Fibroblast of mammary gland (primary cell): ENCODE measurements at places on chromosomes 2 and 18.

DNA sequence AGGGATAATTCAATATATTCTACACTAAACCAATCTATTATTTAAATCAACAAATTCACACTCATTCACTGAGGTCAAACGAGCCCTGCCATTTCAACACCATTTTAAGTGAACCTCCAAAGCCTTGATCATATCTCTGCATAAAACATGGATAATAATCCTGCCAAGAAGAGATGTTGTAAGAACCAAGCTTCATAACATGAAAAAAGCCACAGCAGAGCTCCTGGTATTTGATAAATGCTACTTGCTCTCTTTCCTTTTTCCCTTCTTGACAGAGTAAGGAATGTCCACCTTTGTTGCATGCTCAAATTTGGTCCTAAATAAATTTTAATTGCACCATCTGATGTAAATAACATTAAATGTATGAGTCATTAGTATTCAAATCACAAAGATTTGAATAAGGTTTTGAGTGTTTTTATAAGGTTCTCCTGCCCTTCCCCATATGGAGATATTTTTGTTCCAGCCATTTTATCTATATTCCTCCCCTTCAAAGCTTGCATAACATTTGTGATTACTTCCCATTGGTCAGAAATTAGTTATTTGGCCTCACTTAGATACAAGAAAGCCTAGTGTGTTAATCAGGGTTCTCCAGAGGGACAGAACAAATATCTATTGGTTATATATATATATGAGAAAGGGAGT, 318.8 kb downstream of the RND3 start:
- DNase-seq: no peak

- no peak for DNase-seq
These were observed 79.6 kb downstream of the RTP5 start for GRCh38 chr2:241948901-241949735.

- no peak for DNase-seq
These were observed 91.6 kb upstream of the MGAT4A start for GRCh38 chr2:98822301-98823164.

GRCh38 chr18:57427429-57428201, 7.6 kb upstream of the ONECUT2 start:
- no peak for DNase-seq

- DNase-seq: peak; percentile 40
These were observed 26.2 kb downstream of the MMADHC start for GRCh38 chr2:149561309-149561926.

GRCh38 chr2:169139145-169139544, 69.8 kb downstream of the DHRS9 start:
- DNase-seq: no peak

GRCh38 chr2:62787386-62787785, 81.9 kb downstream of the EHBP1 start:
- DNase-seq: peak; percentile 55

DNA sequence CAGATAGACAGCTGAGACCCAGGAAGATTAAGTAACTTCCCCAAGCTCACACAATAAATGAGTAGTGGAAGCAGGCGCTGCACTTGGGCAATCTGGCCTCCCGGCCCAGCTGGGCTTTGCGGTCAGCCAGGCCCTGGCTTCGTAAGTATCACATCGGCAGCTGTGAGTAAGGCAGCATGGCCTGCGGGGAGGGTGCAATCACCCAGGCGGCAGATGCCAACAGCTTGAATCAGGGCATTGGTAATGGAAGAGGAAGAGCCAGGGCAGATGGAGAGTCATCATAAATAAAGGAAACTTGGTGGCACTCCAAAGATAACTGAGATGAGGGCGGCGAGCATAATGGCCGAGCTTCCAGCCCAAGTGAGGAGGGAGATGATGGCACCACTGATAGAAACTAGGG, 217.9 kb upstream of the PID1 start:
- DNase-seq: peak; percentile 71

DNA sequence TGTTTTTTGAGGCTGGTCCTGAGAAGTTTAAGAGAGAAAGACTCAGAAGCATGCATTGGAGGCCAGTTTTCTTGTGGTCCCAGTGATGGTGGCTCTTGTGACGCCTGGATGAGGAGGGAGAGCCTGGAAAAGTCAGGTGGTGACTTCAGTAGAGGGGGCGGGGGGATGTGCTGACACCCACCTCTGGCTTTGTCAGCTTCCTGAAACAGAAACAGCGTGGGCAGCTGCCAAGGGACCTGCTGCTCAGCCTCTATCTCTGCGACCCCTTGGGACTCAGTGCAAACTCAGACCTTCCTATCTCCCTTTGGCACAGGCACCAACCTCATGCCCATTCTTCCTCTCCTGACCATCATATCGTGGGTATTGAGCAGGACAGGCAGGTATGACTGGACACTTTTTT, 6.4 kb downstream of the TGFBRAP1 start:
- DNase-seq: no peak

- peak; percentile 10 for DNase-seq
These were observed 9.1 kb downstream of the TNP1 start for GRCh38 chr2:216850665-216851322.

- no peak for DNase-seq
These were observed 218.1 kb downstream of the ARHGAP15 start for GRCh38 chr2:143347271-143347695.

DNA sequence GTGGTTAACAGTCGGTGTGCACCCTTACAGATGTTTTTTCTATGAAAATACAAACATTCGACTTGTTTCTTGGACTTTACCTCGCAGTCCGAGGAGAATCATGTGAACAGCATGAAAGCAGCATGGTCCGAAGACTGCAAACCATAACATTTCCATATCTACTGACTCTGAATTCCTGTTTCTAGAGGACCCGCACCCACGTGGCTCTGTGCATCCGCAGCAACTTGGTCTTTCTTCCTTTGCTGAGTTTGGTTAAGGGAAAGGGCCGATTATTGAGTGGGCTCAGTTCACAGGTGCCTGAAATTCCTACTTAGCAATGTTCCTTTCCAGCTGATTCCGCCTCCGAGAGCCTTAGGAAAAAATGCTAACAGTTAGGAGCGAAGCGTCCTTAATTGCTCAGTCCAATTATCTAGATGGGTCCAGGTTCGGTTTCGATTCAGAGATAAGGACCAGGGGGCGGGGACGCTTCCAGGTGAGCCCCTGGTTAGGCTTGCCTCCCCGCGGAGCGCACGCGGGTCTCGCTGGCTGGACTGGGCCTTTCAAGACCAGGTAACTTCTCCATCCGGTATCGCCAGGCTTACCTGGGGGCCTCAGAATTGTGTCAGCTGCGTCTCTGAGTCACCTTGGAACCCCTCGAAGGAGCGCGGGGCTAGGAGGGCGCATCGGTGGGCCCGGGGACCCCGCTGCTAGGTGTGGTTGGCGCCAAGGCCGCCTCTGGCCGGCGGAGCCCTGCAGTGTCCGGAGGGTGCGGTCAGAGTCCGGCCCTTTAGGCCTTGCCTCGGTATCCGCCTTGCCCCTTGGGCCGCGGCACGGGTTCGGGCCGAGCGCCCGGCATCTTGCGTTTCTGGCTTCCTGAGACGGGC, 1.1 kb upstream of the B3GNT2 start:
- DNase-seq: no peak

- DNase-seq: no peak
These were observed 63.5 kb upstream of the ARL5A start for GRCh38 chr2:151891566-151892194.

DNA sequence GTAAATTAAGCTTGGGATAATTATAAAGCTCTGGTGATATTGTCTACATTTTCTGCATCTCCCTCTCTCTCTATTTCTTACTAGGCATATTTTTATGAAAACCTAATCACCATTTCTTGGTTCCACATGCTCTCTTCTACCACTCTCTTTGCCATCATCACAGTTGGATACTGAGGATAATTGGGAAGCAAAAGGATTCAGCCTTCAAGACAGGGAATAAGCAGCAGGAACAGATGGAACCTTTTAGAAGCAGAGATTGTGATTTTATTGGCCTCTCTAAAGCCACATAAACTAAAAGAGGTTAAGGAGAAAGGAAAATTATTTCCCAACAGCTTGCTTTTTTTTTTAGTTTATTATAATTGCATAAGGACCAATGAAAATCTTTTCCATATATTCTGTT, 226.3 kb upstream of the SPHKAP start:
- no peak for DNase-seq

DNA sequence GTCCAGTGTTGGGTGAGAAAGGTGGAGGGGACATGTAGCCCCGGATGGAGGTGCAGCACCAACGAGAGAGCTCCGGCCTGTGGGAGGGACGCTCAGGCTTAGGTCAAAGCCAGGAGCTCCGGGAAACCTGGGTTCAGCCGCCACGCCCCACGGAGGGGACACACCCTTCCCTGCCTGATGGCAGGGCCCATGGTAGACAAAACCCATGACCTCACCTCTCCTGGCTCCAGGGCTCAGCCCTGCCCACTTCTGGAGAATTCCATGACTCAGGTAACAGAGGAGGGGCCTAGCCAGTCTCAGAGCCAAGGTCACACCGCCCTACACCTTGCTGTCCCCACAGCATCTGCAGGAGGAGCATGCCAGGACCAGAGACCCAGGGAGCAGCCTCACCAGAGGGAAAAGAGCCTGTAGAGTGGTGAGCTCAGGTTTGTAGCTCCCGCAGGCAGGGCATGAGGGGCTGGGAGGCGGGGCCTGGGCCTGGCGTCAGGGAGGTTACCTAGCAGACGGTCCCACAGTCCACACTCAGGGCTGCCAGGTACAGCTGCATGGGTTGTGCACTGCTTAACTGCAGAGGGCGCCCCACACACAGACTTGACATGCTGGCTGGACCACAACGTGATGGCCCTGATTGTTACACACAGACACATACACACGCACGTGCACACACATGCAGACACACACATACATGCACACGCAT, 70.8 kb upstream of the SMAD7 start:
- DNase-seq: peak; percentile 41

DNA sequence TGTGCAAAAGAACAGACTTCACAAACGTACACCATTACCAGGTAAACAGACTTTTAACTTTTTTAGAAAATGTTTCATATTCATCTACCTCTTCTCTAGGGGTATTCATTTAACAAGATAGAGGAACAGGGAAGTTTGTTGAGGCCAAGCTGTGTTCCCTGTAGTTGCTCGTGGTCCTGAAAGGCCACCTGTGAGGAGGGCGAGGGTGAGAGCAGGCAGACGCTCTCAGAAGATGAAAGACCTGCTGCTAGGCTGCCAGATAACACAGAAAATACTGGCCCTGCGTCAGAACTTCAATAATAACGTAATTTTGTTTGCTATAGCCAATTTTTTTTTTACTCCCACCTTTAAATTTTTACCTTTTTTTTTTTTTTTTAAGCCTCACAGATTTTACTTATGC, 42.0 kb downstream of the SOCS6 start:
- no peak for DNase-seq

DNA sequence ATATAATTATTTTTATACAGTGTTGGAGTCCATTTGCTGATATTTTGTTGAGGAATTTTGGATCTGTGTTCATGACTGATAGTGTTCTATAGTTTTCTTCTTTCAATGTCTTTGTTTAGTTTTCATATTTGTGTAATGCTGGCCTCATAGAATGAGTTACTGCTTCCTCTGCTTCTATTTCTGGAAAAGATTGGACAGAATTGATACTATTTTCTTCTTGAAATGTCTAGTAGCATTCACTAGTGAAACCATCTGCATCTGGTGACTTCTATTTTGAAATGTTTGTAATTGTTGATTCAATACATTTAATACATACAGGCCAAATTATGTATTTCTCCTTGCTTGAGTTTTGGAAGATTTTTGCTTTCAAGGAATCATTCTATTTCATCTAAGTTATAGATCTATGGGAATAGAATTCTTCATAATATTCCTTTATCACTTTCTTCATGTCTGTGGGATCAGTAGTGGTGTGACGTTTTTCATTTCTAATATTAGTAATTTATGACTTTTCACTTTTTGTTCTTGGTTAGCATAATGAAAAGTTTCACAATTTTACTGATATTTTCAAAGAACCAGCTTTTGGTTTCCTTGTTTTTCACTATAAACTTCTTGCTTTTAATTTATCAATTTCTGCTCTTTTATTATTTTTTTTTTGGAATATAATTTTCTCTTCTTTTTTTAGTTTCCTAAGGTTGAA, 509.9 kb upstream of the VRK2 start:
- no peak for DNase-seq

DNA sequence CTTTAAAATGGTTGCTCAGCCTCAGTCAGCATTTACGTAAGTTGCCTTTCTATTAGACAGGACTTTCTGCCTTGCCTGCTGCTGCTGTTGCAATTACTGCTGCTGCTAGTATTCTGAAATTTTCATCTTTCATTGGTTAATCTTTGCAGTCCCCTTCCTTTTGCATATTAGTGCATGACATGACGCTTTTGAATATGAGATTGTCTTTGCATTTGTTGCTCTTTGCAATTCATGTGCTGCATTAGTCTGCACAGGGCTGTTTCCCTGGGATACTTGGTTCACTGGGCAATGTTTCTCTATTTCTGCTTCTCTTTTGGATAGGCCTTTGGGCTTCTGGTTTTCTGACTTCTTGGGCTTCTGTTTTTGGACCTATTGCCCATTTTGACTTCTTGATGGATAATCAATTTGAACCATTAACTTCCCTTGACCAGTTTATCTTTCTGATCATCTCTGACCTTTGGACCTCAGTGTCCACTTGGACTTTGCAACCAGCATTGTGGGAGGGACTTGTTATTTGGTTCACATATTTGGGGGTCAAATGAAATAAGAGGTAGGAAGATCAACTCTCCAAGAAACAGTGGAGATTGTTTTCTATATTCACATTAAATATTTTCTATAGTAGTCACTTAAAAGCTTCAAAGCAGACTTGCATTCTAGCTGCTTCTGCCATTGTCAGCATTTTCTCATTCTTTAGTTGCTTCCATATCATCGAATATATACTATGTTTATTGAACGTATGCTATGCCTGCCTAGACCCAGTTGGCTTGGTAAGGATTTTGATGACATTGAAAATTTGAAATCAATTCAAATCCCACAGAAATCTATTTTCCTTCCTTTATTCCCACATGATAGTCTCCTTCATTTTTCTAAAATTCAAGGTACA, 12.5 kb upstream of the BUB1 start:
- DNase-seq: no peak

GRCh38 chr2:207930747-207931146, 94.6 kb downstream of the PLEKHM3 start:
- no peak for DNase-seq

DNA sequence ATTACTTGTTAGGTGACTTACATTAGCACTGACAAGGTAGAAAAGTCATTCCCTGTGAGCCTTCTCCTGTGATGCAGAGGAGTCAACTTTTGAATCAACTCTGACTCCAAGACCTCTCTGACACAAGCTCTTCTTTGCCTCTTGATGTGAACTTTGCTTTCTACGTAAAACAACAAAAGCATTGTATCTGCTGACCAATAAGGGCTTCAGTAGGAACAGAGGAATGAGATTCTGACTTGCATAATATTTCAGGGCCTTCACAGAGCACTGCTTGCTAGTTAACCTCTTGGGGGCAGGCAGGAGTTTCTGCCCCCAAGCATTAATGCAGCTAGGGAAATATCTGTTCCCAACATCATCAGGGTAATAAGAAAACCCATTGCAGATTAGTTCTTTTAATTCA, 791.5 kb downstream of the BCL11A start:
- DNase-seq: no peak

- DNase-seq: no peak
These were observed 132.5 kb downstream of the FAM161A start for GRCh38 chr2:61721382-61721781.

GRCh38 chr2:48617618-48618017, at the start of gene GTF2A1L:
TSS of gene GTF2A1L (plus strand) at chr2:48617856. CDS start at chr2:48617875, 19 bp downstream.
- no peak for DNase-seq

GRCh38 chr2:68912111-68912510, 40.6 kb downstream of the GKN2 start:
- DNase-seq: no peak

- DNase-seq: no peak
These were observed 4.3 kb upstream of the GALNT1 start for GRCh38 chr18:35577045-35577848.
